ENCODE measurements at places on chromosomes 12 and 14.

DNA sequence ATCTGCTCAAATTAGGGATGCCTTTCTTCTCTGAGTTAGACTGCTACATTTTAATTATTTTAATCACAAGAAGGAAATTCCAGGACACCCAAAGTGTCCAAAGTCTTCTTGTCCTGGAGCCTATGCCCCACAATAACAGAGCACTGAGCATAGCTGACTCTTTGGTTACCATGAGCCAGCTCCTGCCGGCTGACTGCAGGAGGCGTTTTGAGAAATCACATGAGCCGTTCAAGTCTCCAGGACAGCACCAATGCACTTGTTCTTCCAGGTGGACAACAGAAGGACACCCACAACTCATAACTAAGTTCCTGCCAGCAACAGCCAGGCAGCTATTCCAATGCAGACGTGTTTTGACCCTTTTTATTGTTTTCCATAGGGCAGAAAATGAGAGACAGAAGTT, 46.0 kb upstream of the SRSF5 start:
- H3K4me3 ChIP-seq, result no peak overlapping the region
- no peak for ATAC-seq
- H3K27me3 ChIP-seq, result no peaks in the 10 kb centered on the region
- peaks cover 12% of the 10 kb centered on the region for H3K4me1 ChIP-seq

DNA sequence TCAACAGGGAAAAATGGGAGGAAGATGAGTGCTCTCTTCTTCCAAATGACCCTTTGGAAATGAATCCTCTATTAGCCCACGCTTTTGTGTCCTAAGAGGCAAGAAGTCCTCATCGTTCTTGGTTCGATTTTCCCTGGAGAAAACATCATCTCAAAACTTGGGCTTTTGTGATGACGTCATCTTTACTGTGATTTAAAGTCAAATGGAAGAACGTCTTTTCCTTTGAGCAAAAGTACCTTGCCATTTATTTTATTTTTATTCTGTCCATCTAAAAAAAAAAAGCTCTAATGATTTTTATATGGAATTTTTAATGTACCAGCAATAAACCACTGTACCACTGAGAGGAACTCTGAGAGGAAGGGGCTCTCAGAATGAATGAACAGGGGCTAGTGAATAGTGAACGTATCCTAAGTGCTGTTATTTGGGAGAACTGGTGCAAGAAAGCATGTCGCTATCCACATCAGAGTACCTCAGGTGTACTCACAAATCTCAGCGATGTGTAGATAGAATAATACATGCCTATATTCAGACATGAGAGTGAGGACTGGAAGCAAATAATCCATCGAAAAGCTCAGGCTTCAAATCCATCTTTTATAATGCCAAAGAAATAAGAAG, 124.8 kb downstream of the HMGA2 start:
- peaks cover 10% of the 10 kb centered on the region for H3K27me3 ChIP-seq
- ATAC-seq, result no peak
- H3K36me3 ChIP-seq, result no peaks in the 10 kb centered on the region
- H3K27ac ChIP-seq, result no peak overlapping the region
- H3K4me1 ChIP-seq, result no peaks in the 10 kb centered on the region

DNA sequence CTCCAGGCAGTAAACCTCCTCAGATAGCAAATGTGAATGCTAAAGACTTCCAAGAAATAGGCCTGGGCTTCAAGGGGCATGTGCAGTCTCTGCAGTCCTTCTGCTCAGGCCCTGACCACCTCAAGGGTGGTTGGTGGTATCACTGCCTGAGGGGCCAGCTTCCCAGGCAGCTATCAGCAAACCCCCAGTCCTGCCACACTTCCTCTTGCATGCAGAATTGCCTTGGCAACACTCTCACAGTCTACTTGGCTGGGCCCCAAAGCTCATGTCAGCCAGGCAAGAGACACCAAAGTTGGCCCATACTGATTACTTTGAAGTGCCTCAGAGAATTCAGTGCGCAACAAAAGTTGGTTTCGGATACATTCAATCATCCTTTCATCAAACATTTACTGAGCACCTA, 3.5 kb upstream of the ASB8 start:
- peaks cover 6% of the 10 kb centered on the region for H3K36me3 ChIP-seq
- H3K27me3 ChIP-seq, result peaks cover 3% of the 10 kb centered on the region
- no peak overlapping the region for H3K4me3 ChIP-seq
- H3K27ac ChIP-seq, result no peak overlapping the region
- ATAC-seq, result no peak

DNA sequence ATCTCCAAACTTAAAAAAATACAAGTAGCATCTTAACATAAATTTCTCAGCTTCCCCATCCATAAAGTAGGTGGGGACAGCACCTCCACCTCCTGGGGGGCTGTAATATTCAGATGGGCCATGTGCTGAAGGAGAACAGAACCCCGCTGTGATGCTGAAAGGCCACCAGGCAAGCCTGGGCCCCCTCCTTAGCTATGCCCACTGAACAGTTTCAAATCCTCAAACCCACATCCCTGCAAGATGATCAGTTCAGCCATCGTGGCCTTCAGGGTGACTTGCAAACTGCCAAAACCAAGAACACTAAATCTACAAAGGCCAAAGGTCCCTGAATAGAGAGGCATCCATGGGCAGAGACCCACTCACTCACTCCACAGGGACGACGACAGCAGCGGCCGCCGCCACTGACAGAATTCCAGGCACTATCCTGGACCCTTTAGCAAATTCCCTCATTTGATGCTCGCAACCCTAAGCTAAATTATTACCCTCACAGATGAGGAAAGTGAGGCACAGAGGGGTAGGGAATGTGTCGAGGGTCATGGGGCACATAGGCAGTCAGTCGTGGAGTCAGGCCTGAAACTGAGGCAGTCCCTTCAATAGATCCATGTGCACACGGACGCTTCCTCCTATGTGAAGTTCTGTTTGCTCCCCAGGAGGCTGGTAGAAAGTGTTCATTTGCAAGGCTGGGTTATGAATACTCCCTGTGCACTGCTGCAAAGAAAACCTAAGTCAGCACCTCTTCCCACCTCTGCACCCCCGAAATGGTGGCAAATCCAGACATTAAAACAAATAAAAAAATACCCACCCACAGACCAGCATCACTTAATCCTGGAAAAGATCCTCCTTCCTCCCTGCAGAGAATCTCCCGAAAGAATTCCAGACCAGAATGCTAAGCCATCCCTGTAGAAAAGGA, 5.9 kb downstream of the ITPK1 start:
- H3K4me1 ChIP-seq, result peaks cover 17% of the 10 kb centered on the region
- H3K27ac ChIP-seq, result no peak overlapping the region
- H3K36me3 ChIP-seq, result no peaks in the 10 kb centered on the region
- no peaks in the 10 kb centered on the region for H3K27me3 ChIP-seq
- no peak overlapping the region for H3K4me3 ChIP-seq

- H3K4me3 ChIP-seq, result no peak overlapping the region
- H3K27ac ChIP-seq, result no peak overlapping the region
- H3K36me3 ChIP-seq, result no peaks in the 10 kb centered on the region
Observed at GRCh38 chr14:96710060-96710666, 87.0 kb upstream of the VRK1 start.
